ENCODE measurements at places on chromosomes 6 and 20.

DNA sequence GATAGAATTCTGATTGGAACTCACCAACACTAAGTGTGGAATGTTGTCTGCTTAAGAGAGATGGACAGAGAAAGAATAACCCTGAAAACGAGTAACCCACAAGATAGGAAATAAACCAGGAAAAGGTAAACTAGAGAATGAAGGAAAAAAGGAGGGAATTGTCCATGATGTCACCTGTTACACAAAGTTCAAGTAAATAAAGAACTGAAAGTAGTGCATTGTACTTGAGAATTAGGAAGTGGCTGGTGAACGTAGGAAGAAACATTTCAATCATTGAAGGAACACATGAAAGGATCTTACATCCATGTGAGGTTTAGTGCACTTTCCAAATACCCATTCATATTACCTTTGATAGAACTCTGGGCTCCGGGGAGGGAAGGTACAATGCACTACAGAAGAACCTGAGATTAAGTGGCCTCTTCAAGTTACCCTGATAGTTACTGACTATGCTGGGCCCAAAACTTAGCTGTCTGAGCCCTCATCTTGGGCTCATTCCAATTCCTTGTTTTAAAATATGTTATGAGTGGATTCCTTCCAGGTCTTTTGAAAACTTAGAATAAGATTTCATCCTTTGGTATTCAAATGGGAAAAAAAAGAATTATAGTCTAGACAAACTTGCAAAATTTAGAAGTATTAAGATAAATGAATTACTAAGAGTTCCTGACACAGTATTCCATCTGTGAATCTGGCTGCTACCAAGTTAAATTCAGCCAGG is 1.1 kb upstream of the STX7 start:
- DNase-seq: no peak

GRCh38 chr6:36844232-36845170 is 5.3 kb upstream of the CPNE5 start:
- DNase-seq: no peak

GRCh38 chr6:32475392-32476206 is 35.9 kb downstream of the HLA-DRA start:
- no peak for DNase-seq

- peak; percentile 59 for DNase-seq
These were observed 226.8 kb upstream of the PDE10A start for GRCh38 chr6:165889636-165890403.

GRCh38 chr6:56795466-56796195 is 152.9 kb upstream of the DST start:
- no peak for DNase-seq

GRCh38 chr6:13924949-13925881 is at the start of gene RNF182:
Gene RNF182 (plus strand): TSS chr6:13924952. CDS start chr6:13977120, 52,168 bp downstream.
- no peak for DNase-seq

- DNase-seq: no peak
These were observed 21.3 kb downstream of the TTPAL start for GRCh38 chr20:44496976-44497375.

DNA sequence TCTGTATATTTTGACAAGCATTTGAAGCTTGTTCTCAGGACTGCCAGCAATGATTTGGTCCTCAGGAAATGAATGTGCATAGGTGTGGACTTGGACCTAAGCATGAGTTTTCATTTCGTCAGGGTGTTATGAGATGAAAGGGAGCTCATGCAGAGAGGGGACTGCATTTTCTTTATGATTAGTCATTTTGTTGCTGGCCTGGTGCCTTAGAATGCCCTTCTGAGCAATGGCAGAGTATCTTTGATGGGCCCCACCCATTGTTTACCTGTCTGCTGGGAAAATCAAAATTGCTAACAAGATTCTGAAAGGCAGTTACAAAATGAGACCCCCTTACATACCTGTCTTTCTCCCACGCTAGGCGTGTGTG is 51.5 kb upstream of the MTHFD1L start:
- no peak for DNase-seq

DNA sequence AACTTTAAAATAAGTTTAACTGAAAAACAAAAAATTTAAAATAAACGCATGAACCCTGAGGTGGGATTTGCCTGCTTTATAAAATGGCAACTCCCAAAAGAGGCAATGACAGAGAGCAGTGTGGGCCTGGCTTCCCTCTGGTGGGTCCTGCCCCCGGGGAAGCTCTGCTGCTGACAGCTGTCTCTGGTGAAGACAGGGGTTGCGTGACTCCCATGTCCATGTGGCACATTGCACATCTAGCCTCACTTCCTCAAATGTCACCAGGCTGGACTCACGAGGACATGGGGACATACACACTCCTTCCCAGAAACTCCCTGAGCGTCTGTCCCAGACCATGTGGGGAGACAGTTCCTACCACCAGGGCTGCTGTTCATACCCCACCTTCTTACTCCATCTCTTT is 66.2 kb downstream of the ABHD12 start:
- DNase-seq: peak; percentile 30

DNA sequence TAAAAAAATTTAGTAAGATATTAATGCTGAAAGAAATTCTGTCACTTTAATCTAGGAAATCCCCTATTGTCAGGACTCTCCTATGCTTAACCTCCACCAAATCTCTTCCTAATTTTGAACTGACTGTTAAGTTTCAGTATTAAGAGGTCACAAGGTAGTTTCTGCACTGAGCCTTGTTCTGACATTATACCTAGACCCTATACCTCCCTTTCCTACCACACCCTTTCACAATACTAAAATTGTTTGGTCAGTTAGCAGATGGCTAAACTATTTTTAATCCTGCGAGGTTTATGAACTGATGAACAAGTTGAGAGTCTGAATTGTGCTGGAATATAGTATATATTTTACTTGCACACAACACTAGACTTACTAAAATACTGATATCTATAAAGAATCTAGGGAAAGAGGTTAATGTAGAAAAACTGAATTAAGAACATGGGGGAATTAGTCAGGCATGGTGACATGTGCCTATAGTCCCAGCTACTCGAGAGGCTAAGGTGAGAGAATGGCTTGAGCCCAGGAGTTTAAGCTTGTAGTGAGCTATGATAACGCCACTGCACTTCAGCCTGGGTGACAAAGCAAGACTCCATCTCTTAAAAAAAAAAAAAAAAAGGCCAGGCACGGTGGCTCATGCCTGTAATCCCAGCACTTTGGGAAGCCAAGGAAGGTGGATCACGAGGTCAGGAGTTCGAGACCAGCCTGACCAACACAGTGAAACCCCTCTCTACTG is 51.5 kb downstream of the HBS1L start:
- DNase-seq: no peak

- no peak for DNase-seq
These were observed 174.9 kb upstream of the C6orf118 start for GRCh38 chr6:165484178-165484889.

DNA sequence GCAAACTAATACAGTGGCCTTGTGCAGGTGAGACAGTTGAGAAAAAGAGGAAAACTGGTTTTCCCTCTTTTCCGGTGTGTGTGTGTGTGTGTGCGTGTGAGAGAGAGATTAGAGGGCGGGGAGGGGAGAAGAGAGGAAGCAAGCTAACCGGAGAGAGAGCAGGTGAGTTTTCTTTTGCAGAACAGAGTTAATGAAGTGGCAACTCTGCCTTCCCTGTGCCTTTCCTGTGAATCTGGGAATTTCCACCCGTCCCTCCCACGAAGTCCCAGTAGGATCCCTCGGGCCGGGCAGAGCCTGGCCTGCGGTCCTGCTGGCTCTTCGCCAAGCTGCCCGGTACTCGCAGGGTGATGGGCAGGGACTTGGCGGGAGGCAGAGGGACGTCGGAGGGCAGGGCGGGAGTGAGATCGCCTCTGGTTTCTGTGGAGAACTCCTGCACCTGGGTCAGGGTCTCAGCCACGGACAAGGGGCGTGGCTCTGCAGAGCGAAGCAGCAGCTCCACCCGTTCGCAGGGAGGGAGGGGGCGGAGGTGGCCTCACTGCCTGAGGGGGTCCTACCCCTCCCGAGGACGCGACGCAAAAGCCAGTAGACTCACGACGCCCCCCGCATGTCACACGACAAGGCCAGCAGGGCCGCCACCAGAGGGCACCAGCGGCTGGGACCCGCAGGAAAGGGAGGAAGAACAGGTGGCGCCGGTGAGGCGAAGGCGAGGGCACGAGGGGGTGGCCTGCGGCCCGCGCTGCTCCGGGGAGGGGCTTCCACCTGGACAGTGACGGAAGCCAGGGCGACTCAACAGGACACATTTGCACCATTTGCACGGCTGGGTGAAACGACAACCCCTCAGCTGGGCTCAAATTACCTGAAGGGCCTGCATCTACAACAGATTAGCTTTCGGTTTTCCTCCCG is 51.2 kb upstream of the RNF182 start:
- peak; percentile 72 for DNase-seq

DNA sequence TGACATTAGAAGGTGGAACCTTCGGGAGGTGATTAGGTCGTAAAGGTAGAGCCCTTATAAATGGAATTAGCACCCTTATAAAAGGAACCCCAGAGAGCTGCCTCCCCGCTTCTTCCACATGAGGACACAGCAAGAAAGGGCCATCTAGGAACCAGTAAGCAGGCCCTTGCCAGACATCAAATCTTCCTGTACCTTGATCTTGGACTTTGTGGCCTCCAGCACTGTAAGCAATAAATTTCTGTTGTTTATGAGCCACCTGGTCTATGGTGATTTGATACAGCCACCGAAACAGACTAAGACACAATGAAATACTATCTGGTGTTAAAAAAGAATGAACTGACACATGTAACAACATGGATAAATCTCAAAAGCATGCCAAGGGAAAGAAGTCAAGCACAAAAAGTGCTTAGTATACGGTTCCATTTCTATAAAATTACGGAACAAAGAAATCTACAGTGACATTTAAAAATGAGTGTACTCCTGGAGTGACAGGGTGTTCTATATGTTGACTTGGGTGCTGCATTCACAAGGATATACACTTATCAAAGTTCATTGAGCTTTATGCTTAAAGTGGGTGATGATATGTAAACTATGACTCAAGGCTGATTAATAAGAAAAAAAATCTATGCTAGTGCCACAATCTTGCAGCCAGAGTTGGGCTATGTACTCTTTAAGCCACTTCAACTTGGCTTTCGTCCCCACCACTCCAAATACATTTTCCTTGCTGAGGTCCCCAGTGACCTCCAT is 18.4 kb downstream of the SERPINB1 start:
- no peak for DNase-seq

GRCh38 chr6:90905351-90905750 is 318.5 kb upstream of the MAP3K7 start:
- no peak for DNase-seq

DNA sequence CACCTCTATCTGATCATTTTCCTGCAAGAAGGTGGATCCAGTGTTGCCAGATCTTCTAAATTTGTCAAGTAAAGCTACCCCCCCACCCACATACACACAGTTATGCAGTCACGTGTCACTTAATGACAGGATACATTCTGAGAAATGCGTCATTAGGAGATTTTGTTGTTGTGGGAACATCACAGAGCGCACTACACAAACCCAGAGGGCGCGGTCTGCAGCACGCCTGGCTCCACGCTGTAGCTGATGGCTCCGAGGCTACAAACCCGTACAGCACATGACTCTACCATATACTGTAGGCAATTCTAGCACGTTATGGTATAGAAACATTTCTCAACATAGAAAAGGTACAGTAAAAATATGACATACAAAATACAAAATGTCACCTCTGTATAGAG is 126.9 kb downstream of the SYCP2 start:
- DNase-seq: peak; percentile 14

DNA sequence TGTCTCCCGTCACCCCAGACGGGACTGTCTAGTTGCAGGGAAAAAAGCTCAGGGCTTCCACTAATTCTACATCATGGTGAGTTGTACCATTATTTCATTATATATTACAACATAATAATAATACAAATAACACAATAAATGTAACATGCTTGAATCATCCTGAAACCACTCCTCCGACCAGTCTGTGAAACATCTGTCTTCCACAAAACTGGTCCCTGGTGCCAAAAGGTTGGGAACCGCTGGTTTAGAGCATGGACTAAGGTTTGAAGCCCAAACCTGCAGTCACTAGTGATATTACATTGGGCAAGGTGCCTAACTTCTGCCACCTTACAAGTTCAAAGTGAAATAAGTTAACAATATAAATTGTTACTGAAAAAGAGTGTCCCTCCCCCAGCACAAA is 175.7 kb downstream of the PDE10A start:
- no peak for DNase-seq

DNA sequence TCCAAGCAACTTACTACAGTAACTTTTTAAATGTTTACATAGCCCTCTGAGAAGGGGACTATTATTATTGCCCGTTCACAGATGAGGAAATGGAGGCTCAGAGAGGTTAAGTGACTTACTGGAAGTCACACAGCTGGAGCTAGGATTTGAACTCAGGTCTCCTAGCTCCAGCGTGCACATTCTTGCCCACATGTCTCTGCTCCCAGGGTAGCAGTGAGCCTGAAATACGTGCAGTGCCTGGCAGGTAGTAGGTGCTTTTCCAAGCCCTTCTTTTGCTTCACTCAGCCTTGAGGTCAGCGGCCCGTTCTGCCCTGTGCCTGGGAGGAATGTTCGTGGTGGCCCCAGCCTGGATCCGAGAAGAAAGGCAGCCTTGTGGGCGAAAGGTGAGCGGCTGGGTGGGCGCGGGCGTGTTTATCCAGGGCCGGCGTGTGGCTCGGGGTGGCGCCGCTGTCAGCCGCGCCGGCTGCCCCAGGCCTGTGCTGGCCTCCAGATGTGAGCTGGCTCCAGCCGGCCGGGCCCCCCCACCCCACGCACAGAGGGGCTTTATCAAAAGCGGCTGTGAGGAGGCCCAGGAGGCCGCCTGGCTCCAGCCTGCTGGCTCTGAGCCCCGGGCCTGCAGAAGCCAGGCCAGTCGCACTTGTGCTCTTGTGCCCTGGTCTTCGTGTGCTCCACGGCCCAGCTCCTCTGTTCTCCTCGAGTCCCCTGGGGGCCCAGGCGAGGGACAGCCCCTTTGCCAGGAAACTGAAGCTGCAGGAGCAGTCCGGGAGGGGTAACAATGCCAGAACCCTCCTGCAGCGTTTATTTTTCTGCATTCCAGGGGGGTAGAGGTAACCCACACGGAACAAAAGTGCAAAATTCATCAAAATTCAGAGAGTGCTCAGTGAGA is 58.1 kb downstream of the UBE2V1 start:
- peak; percentile 85 for DNase-seq

DNA sequence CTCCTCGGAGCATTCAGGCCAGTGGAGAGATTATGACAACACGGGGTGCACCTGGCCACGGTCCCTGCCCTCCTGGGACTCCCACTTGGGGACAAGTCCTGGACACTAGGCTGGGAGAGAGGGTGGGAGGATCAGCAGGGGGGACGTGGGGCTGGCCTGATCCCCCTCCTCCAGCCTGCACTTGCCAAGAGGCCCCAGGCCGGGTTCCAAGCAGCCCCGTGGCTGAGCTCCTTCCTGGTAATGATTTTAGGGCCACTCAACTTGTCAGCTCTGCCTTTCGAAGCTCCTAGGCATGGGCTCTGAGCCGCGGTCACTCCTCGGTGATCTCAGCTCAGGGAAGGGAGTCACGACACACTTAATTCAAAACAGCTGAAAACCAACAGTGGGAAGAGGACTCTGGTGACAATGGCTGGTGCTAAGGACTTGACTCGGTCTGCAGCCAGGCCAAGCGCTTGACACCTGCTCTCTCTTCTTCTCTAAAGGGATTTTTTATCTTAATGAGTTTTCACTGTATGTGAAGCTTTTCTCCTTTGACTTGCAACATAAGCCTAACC is 161.7 kb downstream of the BMP7 start:
- DNase-seq: no peak

- no peak for DNase-seq
These were observed 3.8 kb downstream of the MEP1A start for GRCh38 chr6:46796848-46797580.

- DNase-seq: no peak
These were observed 17.3 kb upstream of the TXLNB start for GRCh38 chr6:139308936-139309603.

- DNase-seq: no peak
These were observed 145.3 kb upstream of the TCF21 start for GRCh38 chr6:133743621-133744020.

Data from head of caudate nucleus (tissue), 42 donors.